ENCODE measurements at places on chromosomes 7 and 10.

- DNase-seq, result no peak
Observed at GRCh38 chr7:127532151-127532550, 53.2 kb downstream of the GCC1 start.

GRCh38 chr10:6279540-6280267 is 77.0 kb downstream of the PFKFB3 start:
- no peak for DNase-seq

DNA sequence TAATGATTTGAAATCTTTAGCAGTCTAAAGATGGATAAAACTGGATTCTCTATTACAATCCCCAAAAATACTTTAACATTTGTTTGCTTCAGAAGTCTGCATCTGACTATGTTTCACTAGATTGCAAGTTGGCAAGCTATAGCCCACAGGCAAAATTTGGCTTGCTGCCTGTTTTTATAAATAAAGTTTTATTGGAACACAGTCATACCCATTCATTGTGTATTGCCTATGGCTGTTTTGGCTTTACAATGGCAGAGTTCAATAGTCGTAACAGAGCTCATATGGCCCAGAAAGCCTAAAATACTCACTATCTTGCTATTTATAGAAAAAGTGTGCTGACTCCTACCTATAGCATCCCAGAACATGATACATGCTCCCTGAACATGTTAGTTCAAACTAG is 89.0 kb upstream of the GPR141 start:
- DNase-seq, result no peak

DNA sequence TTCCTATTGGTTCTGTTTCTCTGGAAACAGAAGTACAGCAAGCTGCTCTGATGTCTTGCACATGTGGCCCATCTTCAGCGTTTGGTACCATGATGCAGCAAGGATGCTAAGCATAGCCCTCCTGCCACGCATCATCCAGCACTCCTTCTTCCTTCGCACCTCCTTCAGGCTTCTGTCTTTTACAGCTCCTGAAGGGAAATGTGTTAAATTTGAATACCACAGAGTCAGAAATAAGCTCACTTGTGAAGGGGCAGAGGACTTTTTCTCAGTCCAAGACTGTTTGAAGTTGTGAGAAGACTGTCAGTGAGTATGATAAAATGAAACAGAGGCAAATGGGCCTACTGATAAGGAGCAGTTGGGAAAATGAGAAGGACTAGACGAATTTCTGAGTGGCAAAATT is 20.7 kb downstream of the TSPAN13 start:
- no peak for DNase-seq

DNA sequence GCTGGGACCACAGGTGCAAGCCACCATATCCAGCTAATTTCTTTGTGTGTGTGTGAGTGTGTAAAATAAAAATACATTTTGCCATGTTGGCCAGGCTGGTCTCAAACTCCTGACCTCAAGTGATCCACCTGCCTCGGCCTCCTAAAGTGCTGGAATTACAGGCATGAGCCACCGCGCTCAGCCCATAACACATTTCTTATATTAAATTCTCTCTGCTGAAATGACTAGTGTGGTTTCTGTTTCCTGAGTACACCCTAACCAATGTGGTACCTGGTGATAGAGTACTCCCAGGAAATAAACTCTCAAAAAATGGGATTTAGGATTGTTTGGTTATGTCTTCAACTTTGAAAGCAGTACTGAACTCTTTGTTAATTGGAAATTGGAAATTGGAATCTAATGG is 19.4 kb upstream of the FHIP2A start:
- no peak for DNase-seq

DNA sequence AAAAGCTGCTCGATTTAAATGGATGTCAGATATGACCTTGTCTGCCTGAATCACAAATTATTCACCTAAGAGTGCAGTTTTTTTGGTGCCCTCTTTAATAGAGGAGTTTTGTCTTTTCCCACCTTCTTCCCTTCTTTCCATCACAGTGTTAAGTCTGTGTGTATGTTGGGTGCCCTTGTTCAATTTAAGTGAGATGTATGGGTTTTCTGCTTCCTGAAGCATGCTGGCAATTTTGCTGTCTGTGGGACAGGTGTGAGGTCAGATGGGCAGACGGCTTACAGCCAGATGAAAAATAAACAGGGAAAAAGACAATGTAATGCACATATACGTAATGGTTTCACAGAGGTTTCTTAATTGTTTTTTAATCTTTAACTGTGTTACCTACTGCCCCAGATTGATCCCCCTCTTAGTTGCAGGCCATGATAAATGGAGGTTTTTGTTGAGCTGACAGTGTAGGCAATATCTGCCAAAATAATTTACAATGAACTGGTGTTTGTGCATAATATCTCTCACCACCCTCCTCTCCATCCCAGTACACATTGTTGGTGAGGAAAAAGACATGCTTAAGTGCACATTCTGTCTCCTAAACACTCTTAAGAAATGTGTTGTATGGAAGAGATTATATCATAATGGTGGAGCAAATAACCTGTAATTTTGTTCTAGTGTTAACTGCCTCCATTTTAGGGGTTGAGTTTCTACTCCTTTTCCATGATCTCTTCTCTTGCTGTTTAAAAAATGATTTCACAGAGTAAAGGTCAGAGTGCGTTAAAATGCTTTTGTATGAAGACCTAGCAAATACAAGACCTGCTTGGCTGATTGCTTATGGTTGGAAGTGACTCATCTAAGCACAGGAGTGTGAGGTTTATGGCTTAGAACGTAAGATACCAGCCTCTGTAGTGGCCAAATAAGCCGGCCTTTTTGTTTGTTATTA is 123.9 kb downstream of the LRRC4 start:
- DNase-seq, result no peak

DNA sequence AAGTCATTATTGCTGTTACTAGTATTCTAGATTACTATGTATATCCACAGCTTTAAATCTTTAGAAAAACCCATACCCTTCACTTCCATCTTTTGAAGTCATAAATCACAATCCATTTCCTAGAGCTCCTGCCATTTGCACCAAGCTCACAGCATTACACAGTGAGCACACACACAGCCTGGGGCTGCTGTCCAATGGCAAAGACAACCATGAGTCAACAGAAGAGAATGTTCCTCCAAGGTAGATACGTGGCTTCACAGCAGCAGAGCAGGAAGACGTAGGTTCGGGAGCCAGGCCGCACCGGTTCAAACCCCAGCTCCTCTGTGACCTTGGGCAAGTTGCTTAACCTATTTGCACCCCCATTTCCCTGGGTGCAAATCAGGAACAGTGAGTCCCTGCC is 234.6 kb downstream of the DIP2C start:
- no peak for DNase-seq

DNA sequence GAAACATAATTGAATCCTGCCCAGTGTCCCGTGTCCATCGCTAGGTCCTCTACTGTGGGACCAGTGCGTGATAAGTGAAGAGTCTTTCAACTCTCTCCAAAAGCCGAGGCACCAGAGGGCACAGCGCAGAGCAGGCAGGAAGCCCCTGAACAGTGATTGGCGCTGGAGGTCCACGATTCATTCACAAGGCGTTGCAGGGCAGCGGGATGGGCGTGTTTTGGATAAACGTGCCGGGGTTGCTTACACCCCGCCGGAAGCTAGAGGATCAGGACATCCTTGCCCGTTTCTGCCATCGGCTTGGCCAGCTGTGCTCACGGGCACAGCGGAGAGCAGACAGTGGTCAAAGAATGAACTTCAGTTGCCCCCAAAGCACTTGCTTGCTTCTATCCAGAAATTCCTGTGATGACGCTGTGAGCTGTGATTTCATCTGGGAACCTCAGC is 86.0 kb upstream of the PFKP start:
- DNase-seq, result no peak

- DNase-seq, result no peak
Observed at GRCh38 chr10:109914966-109915365, 8.3 kb downstream of the XPNPEP1 start.

DNA sequence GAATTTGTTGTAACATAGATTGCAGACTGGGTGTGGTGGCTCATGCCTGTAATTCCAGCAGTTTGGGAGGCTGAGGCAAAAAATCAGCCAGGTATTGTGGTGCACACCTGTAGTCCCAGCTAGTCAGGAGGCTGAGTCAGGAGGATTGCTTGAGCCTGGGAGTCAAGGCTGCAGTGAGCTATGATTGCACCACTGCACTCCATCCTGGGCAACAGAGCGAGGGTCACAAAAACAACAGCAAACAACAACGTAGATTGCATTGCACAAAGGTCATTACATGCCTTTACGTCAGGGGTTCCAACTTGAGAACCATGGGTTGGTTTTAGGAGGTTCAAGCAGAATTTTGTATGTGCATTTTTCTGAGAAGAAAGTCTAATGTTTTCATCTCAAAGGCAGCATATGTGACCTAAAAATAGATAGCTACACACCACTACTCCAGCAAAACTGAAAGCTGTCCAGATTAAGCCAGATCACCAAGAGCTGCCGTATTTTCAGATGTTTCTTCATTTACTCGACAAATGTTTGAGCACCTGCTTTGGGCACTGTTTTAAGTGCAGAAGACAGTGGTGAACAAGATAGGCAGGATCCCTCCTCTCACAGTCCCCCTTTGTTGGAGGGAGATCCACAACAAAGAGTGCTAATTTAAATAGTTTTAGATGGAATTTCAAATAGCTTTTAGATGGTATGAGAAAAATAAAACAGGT is 28.3 kb upstream of the CYP26C1 start:
- DNase-seq, result no peak

DNA sequence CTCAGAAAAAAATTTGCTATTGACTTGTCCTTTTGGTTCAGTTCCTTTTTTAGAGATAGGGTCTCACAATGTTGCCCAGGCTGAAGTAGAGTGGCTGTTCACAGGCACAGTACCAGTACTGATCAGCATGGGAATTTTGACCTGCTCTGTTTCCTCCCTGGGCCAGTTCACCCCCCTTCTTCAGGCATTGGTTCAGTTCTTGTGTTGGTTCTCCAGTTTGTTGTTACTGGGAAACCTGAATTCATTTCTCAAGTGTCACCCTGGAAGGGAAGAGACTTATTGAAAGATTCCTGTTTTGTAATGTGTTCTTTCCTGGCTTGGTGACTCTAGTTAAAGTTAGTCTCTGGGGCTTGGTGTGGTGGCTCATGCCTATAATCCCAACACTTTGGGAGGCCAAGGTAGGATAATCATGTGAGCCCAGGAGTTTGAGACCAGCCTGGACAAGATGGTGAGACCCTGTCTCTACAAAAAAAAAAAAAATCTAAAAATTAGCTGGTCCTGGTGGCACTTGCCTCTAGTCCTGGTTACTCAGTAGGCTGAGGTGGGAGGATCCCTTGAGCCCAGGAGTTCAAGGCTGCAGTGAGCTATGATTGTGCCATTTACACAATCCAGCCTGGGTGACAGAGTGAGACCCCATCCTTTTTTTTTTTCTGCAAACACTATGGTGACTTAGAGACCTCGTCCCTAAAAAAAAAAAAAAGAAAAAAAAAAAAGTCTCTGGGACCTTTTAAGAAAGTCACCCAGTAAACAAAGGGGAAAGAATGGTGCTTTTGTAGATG is 52.7 kb downstream of the CNNM2 start:
- no peak for DNase-seq

GRCh38 chr10:71244431-71245419 is 32.4 kb downstream of the UNC5B start:
- peak; percentile 92 for DNase-seq

GRCh38 chr7:31971049-31971667 is 99.0 kb downstream of the PDE1C start:
- DNase-seq, result no peak

DNA sequence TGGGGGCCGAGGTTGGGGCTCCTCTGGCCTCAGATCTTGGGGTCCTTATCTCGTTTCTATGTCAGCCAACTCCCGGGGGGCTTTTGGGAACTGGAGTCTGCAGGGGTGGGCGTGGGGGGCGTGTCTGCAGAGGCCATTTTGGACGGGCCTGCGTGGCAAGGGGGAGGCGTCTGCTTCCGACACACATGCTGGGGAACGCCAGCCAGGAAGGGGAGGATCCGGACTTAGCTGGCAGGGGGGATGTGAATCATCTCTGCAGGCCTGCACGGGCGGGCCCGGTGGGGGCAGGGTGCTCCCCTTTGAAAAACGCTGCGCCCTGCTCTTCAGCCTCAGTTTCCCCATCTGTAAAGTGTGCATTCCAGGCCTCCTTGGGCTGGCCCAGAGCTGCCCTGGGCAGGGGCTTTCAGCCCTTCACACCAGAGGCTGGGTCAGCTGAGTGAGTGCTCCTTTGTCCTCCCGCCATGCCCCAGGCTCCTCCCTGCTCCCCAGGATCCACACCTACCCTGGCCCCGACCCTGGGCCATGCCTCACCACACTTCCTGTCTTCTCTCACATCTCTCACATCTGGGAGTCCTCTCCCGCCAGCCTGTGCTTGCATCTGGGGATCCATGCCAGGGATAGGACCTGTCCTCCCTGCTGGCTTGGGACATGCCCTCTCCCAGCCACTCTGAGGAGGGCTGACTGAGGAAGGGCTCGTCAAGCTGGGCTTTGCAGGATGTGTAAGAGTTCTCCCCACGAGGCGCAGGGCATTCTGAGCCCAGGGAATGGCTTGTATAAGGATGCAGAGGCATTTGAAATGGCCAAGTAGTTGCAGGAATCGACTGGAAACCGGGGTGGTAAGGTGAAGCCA is 172.6 kb upstream of the TNRC18 start:
- peak; percentile 97 for DNase-seq

DNA sequence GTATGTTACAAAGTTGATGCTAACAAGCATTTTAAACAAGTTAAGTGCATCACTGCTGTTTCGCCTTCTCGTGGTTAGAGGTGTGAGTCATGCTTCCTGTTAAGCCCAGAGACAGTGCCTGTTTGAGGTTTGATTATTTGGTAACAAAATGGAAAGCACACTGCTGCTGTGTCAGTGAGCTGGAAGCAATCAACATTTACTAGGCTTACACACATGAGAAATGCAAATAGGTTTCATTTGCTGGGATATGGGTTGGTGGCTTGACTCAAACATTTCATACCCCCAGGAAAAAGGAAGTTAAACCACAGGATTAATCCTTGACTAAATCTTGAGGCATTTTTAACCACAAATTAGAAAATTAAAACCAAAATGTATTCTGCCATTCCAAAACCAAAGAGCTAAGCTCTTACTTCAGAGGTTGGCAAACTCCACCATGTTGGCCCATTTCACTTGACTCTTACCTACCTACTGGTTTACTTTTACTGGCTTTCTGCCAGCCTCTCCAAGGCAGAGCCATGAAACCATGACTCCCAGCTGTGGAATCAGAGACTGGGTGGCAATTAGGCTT is 139.2 kb downstream of the ETV1 start:
- peak; percentile 30 for DNase-seq

- DNase-seq, result peak; percentile 76
Observed at GRCh38 chr7:30433082-30433481, 45.5 kb downstream of the NOD1 start.

DNA sequence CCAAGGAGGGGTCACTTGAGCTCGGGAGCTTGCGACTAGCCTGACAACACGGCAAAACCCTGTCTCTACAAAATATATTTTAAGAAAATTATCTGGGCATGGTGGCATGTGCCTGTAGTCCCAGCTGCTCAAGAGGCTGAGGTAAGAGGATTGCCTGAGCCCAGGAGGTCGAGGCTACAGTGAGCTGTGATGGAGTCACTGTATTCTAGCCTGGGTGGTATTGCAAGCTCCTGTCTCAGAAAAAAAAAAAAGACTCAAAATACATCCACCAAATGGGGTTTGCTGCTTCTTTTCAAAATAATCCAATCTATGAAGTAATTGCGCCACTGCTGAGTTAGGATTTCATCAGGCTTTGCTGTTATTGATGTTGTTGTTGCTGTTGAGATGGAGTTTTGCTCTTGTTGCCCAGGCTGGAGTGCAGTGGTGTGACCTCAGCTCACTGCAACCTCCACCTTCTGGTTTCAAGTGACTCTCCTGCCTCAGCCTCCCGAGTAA is 11.1 kb upstream of the VIM start:
- no peak for DNase-seq
